Effector memory CD8-positive, alpha-beta T cell (primary cell): ENCODE measurements at places on chromosomes 11 and 22.

- no peak for DNase-seq
Observed at GRCh38 chr11:128116885-128117284, 470.5 kb downstream of the ETS1 start.

DNA sequence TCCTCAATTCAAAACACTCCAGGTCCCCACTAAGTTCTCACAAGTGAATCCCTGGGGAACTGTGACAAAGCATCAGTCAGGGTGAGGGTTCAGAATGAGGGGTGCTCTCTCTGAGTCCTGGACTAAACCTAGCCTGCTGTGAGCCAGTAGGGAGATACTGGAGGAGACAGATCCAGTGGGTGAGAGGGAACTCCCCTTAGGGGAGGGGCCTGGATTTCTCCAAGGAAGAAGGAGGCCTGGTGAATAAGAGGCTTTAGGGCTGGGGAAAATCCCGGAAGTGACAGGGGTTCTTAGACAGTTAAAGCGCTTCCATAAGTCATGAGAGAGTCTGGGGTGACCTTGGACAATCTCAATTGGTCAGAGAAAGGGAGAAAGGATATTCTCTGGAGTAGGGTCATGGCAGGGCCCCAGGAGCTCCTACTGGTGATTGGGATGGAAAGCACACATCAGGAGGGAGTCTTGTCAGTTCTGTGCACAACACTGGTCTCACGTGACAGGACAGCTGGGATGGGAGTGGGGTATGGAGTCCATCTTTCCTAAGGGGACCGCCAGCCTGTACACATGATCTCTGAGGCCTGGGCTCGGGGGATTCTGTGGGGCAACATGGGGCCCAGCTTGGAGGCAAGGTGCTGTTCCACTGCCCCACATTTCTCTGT, 1.5 kb downstream of the TBC1D10A start:
- no peak for DNase-seq

DNA sequence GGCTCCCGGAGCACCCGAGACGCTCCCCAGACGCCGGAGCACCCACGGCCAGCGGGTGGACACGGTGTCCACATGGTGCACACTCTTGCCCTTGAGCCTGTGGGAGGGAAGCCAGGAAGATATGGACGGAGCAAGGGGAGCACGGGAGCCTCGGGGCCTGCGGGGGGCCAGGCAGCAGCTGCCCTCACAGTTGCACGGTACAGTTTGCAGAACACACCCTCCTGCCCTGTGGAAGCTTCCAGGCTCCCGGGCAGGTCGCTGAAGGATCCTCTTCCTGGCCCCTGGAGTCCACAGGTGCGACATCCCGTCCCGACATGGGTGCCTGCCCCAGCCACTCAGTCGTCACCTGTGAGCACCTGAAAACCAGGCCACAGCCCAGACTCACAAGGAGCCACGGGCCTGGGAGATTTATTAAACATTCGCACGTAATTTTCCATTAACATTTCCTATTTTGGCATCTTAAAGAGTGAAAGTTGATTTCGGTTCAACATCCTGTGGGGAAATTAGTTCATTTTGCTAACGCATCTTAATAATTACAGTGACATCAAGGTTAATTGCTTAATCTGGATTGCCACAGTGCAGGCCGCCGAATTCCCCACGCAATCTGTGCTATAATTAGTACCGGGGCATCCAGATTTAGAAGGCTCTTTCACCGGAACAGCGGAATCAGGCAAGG, 253.3 kb downstream of the BRD1 start:
- DNase-seq, result no peak

DNA sequence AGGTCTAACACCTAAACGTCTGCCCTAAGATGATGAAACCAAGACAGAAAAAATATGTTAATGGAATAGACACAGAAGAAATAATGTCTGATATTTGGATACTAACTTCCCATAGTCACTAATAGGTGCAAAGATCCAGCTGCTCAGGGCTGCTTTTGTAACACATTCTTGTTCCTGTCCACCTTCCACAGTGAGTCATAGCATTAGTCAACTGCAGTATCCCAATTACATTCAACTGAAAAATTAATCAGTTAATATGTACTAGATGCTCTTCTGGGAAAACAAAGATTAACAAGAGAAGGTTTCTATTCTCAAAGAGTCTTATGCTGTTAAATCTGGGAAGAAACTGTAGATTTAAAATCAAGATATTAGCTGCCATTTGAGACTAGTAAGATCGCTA, 47.6 kb downstream of the HEPHL1 start:
- no peak for DNase-seq

DNA sequence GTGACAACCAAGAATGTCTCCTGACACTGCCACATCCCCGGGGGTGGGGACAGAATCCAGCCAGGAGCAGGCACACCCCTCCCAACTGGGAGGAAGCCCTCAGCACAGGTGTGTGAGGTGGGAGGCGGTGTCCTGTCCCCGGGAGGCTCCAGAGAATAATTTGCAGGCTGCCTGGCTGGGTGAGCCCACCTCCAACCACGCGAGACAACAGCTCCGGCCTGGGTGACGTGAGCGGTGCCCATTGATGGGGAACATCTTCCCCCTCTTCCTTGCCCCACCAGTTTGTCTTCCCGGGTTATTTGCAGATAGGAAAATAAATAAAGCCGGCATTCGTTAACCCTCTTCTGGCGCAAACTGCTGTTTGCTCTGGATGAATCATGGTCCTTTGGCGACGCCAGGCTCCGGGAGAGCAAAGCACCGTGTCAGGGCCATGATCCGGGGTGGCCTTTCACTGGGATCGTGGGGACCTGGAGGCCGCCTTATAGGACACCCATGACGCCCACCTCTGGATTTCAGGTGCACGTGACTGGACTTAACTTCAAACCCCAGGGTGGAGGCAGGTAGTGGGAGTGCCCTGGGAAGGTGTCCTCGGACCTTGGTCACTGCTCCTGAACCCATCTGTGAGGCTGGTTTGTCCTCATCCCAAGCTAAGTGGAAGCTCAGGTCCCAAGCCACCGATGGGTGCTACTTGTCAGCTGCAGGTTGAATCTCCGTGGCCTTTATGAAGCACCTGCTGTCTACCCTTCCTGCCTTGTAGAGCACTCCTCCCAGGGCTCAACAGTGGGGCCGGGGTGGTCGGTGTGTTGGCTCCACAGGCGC, 13.9 kb downstream of the CCND1 start:
- DNase-seq, result no peak

DNA sequence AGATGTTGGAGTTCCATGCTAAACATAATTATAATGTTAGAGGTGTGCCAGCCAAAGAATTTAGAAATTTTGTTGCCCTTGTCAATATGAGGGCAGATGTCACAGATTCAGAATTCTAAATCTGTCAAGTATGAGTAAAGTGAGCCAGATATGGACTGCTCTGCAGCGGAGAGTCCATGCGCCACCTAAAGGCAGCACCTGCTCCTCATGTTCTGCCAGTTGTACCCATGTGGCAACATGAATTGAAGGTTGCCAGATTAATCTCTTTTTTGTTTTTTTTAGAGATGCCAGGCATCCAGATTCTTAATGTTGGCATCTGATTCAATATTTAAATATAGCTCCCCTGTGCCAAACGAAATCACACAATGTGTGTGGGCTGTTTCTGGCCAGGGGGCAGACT, 678.6 kb upstream of the ANO5 start:
- no peak for DNase-seq

DNA sequence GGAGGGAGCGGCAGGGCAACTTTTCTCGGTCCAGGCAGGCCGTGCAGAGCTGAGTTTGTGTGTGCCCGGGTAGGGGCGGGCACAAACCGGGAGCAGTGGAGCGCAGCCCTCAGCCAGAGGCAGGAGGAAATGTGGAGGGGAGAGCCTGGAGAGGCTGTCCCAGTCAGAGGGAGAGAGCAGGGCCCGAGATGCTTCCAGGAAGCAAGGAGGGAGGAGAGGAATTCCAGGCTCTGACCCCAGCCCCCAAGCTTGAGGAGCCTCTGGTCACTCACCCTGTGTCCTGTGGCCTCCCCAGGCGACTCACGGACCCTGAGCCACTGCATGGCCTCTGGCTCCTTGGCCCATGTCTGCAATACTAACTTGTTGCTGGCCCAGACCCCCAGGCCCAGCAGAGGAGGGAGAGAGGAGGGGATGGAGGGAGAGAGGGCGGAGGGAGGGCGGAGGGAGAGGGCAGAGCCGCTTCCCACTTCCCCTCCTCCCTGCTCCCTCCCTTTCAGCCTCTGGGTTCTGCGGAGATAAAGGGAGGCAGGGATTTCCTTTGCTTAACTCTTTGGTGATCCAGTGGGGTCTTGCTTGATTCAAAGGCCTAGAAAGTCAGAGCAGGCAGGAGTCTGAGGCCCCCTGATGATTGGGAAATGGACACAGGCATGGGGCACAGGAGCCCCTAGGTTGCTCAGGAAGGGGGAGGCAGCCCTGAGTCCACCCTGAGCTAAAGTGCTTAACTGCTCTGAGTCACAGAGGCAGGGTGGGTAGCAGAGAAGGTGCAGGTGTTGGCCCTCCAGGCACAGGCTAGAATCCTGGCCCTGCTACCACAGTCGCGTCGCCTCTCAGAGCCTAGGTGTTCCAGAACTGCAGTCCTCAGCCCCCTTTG, at the start of gene C1QTNF6:
Gene C1QTNF6 (minus strand): TSS at position 357 of the 871 bp plus-strand sequence. CDS start 34 bp downstream, at position 323.
- DNase-seq, result no peak
